ENCODE measurements at places on chromosomes 7 and 10. TPM values are rescaled to one million over a fixed set of nuclear protein-coding genes. Genes with fewer than 3 reads are reported as not detected.

Gene C10orf53
- not detected for total RNA-seq

Gene TRIM50
- total RNA-seq = not detected

DNA sequence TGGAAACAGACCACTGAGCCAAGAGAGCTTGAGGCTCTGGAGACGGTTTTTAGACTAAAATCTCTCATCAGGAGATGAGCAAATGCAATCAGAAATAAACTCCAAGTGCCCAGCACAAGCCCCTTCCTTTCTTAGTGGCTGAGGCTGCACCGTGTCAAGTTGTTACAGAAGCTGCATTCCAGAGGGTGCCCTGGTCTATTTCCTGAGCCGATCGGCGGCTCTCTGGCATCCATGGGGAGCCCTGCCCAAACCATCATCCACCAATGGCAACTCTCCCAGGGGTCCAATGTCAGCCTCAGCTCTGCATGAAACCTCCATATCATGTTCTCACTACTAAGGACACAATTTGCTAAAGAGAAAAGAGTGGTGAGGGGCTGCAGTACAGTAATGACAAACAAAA, 89.6 kb downstream of the SVIL start:
- no peaks in the 10 kb centered on the region for H3K36me3 ChIP-seq
- H3K27ac ChIP-seq = no peak overlapping the region
- H3K4me3 ChIP-seq = no peak overlapping the region

DNA sequence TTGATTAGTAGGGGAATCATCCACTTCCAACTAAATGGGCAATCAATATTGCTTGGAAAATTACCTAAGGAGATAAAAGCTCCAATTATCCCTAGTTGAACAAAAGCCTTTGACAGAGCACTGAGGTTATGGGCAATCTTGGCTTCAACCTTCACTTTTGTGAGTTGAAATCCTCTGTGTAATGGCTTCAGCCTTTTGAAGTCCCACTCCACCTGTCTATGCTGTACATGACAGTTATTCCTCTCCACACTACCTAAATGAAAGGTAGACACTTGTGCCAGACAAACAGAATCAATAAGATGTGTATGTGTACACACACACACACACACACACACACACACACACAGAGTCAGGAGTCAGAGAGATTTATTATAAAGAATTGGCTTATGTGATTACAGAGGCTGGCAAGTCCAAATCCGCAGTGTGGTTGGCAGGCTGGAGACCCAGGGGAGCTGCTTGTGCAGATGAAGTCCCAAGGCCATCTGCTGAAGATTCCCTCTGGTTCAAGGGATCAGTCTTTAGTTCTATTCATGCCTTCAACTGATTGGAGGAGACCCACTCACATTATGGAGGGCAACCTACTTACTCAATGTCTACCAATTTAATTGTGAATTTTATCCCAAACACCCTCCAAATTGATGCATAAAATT, 164.8 kb upstream of the CDC14C start:
- DNase-seq = no peak
- no peaks in the 10 kb centered on the region for H3K27me3 ChIP-seq
- H3K27ac ChIP-seq = no peak overlapping the region
- H3K36me3 ChIP-seq = no peaks in the 10 kb centered on the region

- H3K27ac ChIP-seq = no peak overlapping the region
- H3K36me3 ChIP-seq = peaks cover 7% of the 10 kb centered on the region
- no peaks in the 10 kb centered on the region for H3K27me3 ChIP-seq
- no peak overlapping the region for H3K4me3 ChIP-seq
- DNase-seq = no peak
Measured at GRCh38 chr10:56881218-56881617, 520.2 kb upstream of the ZWINT start.

Gene LRRC4
- not detected for total RNA-seq

- peak overlapping the region; percentile 38 for H3K4me3 ChIP-seq
- peaks cover 60% of the 10 kb centered on the region for H3K27me3 ChIP-seq
- peaks cover 5% of the 10 kb centered on the region for H3K36me3 ChIP-seq
- H3K4me1 ChIP-seq = peaks cover 12% of the 10 kb centered on the region
- DNase-seq = no peak
Measured at GRCh38 chr7:134129856-134130523, 2.9 kb downstream of the LRGUK start.

DNA sequence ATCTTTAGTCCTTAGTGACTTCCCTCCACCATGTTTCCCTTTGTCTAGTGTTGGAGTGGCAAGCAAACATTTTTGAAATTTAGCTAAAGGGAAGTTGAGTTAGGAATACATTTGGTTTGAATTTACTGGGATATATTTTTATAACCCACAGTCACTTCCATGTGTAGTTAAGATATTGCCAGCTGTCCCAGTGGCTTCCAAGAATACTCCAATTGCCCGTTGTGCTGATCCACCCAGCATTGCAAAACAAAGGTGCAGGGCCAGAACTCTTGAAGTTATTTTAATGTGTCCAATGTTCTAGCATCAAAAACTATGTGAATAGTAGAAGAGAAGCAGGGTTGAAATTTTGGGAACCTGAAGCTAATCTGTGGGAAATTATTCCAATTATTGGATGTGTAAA, 2.5 kb upstream of the P4HA1 start:
- H3K27me3 ChIP-seq = no peaks in the 10 kb centered on the region
- H3K27ac ChIP-seq = no peak overlapping the region
- DNase-seq = no peak

Gene LIPM
- not detected for total RNA-seq

GRCh38 chr7:57789130-57789529, 339.2 kb downstream of the ZNF716 start:
- DNase-seq = no peak
- no peak overlapping the region for H3K4me3 ChIP-seq
- no peak overlapping the region for H3K27ac ChIP-seq
- no peaks in the 10 kb centered on the region for H3K4me1 ChIP-seq
- H3K36me3 ChIP-seq = peaks cover 10% of the 10 kb centered on the region

DNA sequence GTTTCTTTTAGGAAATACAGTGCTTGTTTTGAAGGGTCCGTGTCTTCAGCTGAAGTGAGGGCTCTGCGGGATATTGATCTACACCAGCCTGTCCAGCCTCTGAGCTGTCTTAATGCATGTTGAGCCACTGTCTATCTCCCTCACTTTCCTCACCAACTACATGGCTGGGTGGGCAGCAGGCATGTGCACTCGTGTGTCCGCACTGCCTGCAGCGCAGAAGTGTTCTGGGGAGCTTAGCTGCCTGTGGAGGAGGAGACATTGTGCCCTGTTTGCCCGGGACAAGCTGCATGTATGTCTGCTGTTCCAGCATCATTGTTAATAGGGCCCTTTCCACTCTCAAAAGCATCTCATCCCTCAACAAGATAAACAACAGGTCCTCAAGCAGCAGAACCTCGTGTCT, 133.1 kb upstream of the EEPD1 start:
- no peaks in the 10 kb centered on the region for H3K4me1 ChIP-seq
- no peaks in the 10 kb centered on the region for H3K36me3 ChIP-seq
- no peak overlapping the region for H3K27ac ChIP-seq
- H3K27me3 ChIP-seq = peaks cover 7% of the 10 kb centered on the region
- DNase-seq = no peak
